ENCODE measurements at places on chromosomes 5 and 9.

GRCh38 chr5:73901043-73901442 lies 275.0 kb downstream of the ARHGEF28 start:
- DNase-seq: no peak

- no peak for DNase-seq
These were observed 239.6 kb downstream of the KDM4C start for GRCh38 chr9:6997330-6997729.

- DNase-seq: no peak
These were observed 1.2 kb downstream of the GOLPH3 start for GRCh38 chr5:32172923-32173266.

DNA sequence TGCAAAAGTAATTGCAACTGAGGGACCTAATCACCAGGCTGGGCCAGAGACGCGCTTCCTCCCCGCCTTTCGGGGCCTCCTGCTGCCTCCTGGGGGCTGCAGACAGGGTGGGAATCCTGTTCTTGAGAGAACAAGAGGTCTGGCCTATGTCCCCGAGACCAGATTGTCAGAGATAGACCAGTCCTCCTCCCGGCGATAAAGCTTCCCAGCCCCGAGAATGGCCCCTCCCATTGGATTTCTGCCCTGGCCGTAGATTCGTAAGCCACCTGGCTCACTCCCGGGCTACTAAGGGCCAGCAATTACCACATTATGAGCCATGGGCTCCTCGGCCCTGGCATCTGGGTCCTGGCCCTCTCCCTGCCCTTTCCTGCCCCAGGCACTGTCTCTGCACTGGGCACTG lies 70.4 kb downstream of the HRH2 start:
- no peak for DNase-seq

DNA sequence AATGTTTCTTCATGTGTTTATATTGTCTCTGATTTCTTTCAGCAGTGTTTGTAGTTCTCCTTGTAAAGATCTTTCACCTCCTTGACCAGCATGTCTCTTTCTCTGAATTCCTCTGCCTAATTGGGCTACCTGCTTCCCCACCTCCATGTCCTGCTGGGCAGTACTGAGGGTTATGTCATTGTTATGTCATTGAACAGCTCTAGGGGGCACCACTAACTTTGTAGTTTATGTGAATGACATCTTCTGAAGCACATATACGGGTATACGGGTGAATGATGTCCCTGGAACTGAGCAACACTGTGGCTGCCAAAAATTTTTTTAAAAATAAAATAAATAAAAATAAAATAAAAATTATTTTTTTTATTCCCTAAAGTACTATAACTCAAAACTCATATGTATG lies 16.9 kb upstream of the SNCAIP start:
- DNase-seq: no peak

DNA sequence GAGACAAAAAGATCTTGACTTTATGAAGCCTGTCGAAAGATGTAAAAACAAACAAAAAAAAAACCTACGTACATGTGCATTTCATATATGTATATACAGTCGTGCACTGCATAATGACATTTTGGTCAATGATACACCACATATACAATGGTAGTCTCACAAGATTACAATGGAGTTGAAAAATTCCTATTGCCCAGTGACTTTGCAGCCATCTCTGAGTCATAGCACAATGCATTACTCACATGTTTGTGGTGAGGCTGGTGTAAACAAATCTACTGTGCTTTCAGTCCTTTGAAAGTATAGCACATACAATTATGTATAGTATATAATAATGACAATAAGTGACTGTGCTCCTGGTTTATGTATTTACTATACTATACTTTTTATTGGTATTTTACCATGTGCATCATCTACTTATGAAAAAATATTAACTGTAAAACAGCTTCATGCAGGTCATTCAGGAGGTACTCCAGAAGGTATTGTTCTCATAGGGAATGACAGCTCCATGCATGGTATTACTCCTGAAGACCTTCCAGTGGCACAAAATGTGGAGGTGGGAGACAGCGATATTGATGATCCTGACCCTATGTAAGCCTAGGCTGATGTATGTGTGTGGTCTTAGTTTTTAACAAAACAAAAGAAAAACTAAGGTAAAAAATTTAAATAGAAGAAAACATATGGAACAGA lies 73.7 kb upstream of the FST start:
- DNase-seq: no peak

DNA sequence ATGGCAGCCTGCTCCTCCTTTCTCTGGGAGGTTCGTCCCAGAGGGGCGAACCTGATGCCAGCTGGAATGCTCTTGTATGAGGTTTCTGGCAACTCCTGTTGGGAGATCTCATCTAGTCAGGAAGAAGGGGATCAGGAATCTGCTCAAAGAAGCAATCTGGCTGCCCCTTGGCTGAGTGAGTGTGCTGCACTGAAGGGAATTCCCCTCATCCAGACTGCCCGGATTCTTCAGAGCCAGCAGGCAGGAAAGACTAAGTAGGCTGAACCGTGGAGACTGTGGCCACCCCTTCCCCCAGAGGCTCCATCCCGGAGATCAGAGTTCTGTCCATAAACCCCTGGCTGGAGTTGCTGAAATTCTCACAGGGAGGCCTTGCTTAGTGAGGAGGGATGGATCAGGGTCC lies 476.0 kb downstream of the CSNK1G3 start:
- DNase-seq: no peak

DNA sequence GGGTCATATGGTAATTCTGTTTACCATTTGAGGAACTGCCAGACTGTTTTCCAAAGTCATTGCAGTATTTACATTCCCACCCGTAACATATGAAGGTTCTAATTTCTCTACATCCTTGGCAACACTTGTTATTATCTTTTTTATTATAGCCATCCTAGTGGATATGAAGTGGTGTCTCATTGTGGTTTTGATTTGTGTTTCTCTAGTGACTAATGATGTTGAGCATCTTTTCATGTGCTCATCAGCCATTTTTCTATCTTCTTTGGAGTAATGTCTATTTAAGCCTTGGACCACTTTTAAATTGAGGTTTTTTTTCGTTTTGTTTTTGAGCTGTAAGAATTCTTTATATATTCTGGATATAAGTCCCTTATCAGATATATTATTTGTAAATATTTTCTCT lies 132.8 kb upstream of the RUSC2 start:
- DNase-seq: no peak

DNA sequence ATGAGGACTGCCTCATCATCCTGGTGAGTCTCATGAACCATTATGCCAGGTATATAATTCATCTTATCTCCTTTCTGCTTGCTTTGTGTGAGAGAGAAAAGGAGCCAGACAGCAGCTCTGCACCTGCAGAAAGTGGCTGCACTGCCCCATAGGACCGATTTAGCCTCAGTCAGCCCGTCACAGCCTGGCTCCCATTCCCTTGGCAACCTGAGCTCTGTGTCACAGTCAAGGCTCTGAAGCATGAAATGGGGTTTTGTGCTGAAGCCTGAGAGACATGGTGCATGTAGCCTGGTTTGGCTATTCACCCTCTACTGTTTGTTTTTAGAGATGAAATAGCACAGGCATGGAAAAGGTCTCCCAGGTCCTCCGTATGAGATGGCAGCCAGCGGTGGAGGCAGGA lies 198.3 kb downstream of the KCTD16 start:
- no peak for DNase-seq

DNA sequence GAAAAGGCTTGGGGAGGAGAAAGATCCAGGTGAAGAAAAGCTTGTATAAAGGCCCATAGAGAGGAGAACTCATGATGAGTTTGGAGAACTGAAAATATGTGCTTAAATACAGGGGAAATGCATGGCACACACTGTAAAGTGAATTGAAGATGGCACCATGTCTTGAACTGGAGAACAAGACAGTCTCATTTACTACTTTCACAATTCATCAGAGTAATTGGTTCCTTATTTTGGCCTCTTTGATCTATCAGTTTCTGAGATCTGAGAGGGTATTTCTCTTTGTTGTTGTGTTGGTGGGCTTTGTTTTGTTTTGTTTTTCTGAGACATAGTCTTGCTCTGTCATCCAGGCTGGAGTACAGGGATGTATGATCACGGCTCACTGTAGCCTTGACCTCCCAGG lies 98.2 kb downstream of the CEMIP2 start:
- no peak for DNase-seq

GRCh38 chr5:171295299-171295698 lies 13.7 kb upstream of the TLX3 start:
- DNase-seq: no peak

GRCh38 chr9:37149666-37150308 lies 29.4 kb downstream of the ZCCHC7 start:
- no peak for DNase-seq

- no peak for DNase-seq
These were observed 125.3 kb upstream of the TMEM161B start for GRCh38 chr5:88393716-88394535.

DNA sequence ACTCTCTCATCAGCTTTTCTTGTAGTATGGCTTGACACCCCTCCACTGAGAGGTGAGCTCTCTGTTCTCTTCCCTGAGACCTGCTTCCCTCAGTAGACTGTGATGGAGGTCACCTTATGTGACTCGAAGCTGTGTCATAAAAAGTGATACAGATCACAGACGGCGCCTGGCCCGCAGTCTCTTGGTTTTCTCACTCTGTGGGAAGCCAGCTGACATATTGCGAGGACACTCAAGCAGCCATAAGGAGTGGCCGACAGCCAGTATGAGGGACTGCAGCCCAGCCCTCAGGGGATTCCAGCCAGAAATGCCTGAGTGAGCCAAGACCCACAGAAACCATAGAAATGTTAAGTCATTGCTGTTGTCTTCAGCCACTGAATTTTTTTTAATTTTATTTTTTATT lies 38.0 kb downstream of the GADD45G start:
- DNase-seq: no peak

DNA sequence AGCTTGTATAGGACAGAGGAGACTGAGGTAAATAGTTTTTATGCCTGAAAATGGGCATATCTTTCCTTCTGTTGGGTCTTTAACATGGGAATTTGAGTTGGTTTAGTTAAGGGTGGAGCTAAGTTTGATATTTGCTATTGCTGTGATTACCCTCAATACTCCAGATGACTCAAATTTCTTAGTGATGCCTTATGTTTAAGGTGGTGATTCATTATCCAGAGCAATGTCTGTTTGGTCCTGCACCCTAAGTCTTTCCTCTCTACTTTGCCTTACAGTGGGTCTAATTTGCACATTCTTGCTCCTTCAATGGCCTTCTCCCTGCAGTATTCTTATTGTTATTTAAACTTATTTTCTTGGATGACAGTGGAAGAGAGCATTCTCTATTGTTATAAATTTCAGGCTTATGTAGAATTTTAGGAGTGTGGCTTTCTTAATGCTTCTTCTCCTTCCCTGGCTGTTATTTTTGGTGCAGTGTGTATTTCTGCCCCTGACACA lies 312.9 kb upstream of the RPS23 start:
- no peak for DNase-seq

GRCh38 chr5:113244966-113245365 lies 189.8 kb downstream of the TSSK1B start:
- no peak for DNase-seq

All from stimulated activated CD8-positive, alpha-beta memory T cell treated with anti-CD3 and anti-CD28 coated beads, Interleukin-4, amount 100 ng/mL, for 48 hours (primary cell).